Posterior cingulate gyrus (tissue), 11 donors: ENCODE measurements at places on chromosomes 16 and 17.

DNA sequence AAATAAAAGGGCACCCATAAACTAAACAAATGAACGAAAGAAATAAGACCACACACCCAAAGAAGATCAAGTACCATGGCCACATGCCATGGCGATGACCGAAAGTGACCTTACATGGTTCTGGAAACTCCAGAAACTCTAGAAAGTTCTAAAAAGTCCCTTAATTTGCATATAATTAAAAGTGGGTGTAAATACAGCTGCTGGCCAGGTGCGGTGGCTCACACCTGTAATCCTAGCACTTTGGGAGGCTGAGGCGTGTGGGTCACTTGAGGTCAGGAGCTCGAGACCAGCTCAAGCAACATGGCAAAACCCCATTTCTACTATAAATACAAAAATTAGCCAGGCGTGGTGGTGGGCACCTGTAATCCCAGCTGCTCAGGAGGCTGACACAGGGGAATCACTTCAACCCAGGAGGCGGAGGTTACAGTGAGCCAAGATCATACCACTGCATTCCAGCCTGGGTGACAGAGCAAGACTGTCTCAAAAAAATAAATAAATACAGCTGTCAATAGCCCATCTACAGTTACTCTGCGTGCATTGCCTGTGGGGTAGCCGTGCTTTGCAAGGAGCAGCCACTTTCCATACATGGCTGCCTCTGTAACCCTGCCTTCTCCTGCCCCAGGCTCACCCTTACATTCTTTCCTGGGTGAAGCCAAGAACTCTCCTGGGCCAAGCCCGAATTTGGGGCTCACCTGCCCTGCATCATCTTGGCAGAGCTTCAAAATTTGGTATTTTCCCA, 7.2 kb upstream of the ZNF778 start:
- DNase-seq, result no peak

- no peak for DNase-seq
These were observed 31.0 kb downstream of the PMM2 start for GRCh38 chr16:8828541-8829165.

DNA sequence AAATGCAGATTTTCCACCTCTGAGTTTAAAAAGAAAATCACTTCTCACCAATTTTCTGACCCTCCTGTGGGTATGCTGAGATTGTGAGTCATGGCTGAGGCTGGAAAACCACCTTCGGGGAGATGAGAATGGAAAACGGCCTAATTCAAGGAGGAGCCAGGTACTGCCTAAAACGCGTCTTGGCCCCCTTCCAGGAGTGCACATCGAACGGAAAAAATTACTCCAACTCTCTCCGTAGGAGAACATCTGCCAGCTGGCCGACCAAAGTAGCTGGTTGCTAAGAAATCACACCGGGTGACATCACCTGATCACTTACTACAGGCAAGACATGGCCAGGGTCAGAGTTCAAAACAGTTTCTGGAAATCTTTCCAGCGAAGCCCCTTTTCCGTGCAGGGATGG, 107.6 kb downstream of the ZNF423 start:
- DNase-seq, result no peak

GRCh38 chr16:70749006-70749678, 51.8 kb downstream of the VAC14 start:
- DNase-seq, result no peak

GRCh38 chr16:88853325-88853941, 3.3 kb downstream of the GALNS start:
- DNase-seq, result no peak

DNA sequence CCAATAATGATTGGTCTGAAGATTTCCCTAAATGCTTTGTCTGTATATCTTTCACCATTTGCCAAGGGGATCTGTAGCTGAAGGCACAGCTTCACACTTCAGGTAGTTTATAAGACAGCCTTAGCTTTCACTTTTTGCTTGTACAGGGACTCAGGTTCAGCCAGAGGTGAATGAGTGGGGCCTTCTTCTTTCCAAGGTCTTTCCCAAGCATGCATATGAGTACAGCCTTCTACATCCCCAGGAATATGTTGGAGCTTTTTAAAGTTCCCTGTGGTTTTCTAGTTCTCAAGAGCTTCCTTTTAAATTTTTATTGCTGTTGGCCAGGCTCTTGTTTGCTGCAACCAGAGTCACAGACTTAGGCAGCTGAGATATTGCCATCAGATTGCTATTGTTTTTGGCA, 17.9 kb upstream of the SPDYE4 start:
- DNase-seq, result no peak

DNA sequence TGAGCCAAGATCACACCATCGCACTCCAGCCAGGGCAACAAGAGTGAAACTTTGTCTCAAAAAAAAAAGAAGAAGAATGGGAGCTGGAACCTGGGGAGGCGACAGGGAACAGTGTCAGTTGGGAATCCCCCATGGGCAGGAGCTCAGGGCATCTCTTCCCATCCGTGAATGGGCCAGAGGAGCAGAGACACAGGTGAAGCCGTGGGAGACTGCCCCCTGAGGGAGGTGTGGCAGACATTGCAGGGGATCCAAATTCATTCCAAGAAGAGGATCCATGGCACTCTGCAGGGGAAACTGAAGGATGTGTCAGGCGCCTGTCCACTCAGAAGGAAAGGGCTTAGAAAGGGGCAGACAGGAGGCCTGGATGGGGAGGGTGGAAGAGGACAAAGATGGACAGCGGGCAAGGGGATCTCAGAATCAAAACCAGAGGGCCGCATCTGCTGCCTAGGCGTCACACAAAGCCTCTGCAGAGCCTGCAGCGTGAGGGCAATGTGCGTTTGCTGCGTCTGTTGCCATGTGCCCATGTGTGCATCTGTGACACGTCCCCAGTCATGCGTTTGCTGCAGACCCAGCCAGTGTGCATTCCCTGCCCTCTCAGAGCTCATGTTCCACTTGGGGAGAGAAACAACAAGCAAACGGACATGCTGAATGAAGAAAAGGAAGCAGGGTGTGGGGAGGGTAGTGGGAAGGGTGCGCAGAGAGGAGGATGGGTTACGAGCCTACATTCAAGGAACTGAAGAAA, 30.6 kb upstream of the TNRC6C start:
- DNase-seq, result no peak

- DNase-seq, result peak; percentile 73
These were observed 50.5 kb upstream of the ZNF469 start for GRCh38 chr16:88331989-88332920.

- no peak for DNase-seq
These were observed 9.0 kb upstream of the MRPL38 start for GRCh38 chr17:75913537-75914210.

DNA sequence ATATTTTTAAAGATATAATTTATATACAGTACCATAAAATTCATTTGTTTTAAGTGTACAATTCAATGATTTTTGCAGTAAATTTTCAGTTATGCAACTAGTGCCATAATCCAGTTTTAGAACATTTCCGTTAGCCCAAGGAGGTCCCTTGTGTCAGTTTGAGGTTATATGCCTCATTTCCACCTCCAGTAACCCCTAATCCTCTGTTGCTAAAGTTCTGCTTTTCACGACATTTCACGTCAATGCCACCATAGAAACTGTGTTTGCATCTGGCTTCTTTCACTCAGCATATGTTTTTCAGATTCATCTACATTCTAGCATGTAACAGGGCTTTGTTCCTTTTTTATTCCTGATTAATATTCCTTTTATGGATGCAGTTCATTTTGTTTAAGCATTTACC, 42.4 kb upstream of the NUDT7 start:
- no peak for DNase-seq

DNA sequence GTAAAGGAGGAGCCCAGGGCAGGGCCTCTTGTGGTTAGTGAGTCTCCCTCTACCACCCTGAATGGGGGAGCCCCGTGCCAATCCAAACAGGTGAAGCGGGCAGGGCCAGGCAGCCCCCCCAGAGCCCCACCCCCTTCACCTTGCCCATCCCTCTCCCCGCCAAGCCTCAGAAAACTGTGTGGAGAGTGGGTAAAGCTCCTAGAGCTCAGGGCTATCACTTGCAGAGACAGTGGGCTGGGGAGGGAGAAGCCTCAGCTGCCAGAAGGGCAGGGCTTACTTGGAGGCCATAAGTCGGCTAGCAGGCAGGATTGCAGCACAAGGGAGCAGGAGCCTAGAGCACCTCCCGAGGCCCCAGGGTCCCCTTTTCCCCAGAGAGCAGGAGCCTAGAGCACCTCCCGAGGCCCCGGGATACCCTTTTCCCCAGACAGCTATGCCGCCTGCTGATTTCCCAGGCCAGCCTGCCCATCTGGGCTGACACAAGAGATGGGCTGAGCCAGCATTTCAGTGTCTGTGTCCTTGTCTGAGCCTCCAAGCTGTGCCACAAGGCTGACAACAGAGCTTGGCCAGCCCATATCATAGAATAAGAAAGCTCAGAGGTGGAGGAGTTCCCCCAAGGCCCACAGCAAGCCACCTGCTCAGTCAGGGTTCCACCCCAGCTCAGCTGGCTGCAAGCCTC, 6.7 kb upstream of the KRT14 start:
- DNase-seq, result no peak

- DNase-seq, result no peak
These were observed 11.3 kb upstream of the TSPOAP1 start for GRCh38 chr17:58339755-58340404.

DNA sequence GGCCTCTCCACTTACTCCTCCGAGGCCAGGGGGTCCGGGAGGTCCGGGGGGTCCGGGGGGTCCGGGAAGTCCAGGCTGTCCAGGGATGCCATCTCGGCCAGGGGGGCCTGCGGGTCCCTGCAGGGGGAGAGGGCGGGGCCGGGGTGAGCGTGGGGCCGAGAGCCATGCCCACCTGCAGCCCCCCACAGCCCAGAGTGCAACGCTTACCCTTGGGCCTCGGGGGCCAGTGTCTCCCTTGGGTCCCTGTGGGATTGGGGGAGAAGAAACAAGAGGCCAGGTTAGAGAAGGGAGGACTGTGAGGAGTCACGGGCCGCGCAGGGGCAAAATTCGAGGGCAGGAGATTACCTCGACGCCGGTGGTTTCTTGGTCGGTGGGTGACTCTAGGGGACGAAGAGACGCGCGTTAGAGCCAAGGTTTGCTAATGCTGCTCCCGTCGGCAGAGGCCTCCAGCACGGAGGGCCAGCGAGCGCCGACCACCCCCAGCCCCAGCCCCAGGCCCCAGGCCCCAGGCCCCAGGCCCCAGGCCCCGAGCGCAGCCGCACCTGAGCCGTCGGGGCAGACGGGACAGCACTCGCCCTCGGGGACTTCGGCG, 2.1 kb downstream of the COL1A1 start:
- no peak for DNase-seq

DNA sequence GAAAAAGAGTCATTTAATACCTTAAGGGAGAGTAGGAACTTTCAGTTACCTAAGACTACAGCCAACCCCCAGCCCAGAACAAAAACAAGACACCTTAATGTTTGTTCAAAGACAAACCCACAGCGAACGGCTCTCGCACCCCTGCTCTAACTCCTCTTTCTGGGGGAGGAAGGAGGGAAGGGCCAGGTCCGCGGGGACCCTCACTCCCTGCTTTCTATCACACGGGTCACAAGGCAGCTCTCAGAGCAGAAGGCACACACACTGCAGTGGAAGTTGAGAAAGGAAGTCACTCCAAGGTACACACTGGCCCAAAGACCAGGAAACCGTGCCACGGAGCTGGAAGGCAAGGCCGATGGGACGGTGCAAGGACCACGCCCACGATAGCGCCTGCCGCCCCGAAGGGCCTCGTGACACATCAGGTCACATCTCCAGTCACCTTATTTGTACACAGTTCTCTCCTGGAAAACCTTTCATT, 10.0 kb downstream of the LITAFD start:
- peak; percentile 67 for DNase-seq

DNA sequence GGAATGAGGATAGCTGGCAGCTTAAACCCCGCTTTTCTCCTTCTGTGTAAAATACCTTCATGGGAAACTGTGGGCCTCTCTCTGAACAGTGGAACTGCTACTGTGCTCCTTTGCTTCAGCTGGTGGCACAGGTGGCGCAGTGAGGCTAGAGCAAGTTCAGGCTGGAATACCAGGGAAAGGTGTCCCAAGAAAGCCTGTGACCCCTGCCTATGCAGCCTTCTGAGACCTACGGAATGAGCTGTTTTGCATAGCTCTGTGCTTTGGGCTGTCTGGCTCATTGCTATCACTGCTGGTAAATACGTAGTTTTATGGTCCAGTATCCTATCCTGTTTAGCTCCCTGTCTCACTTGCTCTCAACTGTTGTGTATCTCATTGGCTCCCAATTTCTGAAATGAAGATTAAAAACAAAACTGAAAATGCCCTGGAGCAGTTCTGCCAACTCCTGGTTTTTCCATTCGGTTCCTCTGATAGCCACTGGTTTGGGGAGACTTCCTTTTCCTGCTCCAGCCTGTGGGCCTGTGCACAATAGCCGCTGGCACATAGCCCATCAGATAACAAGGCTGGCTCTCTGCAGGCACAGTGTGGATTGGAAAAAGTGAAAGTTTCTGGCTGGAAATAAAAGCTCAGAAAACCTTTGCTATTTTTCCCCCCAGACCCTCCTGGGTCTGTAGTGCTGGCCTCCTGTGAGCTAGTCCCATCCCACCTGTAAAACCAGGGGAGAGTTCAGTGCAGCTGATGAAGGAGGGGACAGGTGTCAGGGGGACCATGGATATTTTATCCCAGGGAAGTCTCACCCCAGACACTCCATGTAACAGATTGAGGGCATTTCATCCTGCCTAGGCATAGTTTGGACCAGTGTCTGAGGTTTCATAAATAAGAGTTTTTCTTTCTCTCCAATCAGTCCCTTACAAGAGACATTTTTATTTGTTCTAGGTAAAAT, 24.0 kb downstream of the LIMD2 start:
- peak; percentile 70 for DNase-seq

DNA sequence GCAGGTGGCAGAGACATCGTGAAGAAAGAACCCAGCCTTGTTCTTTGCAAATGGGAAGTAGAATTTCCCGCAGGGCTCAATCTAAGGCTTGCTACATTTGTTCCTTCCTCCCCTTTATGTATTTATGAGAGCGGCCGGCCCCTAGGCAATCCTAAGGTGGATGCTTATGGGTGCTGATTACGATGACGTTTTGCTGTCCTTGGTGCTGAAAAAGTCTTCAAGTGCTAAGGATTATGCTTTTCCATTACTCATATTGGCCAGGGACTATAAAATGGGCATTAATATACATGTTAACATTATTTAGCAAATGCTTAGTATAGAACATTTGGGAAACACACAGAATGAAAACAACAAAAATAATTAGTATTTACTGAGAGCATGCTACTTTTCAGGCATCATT, 313.3 kb upstream of the XYLT1 start:
- DNase-seq, result no peak

GRCh38 chr17:19238167-19238505, 970 bp downstream of the EPN2 start:
- peak; percentile 20 for DNase-seq

DNA sequence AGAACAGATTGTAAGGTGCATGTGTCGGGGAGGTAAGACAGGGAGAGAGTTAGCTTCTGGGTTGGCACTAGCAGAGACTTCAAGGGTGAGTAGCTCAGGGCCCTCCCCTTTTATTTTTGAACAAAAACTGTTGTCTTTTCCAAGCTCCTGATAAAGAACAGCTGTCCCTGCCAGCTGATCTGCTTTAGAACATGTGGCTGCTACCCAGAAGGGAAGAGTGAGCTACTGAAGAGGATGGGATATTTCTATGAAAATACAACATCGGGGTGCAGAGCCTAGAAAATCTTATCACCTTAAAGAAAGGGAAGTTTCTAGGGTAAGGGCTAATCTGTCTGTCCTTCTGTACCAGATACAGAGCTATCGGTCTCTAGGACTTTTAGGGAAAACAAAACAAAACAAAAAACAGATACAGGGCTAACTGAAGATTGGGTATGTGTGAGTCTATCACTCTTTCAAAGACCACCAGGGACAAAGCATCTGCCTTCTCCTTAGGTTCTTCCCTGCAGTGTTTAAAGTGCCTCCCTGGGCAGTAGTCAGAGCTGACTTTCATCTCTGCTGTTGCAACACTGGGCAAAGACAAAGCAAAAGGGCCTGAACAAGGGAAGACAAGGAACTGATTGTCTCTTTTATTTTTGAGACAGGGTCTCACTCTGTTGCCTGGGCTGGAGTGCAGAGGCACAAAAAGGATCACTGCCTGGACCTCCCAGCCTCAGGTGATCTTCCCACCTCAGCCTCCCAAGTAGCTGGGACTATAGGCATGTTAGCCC, 5.0 kb upstream of the DHRS13 start:
- DNase-seq, result no peak
